ENCODE measurements at places on chromosomes 4 and X.

DNA sequence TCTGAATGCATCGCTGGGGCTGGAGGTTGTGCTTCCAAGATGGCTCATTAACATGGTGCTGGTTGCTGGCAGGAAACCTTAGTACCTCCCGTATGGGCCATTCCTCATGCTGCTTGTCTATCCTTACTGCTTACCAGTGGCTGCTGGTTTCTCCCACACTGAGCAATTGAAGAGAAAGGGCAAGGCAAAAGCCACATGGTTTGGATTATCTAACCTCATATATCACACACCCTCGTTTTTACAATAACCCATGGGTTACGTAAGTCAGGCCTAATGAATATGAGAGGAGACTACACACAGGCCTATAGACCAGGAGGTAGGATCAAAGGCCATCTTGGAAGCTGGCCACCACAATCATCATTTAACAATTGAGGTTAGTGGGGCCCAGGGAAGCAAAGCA, 141.8 kb upstream of the EDNRA start:
- DNase-seq = no peak

- DNase-seq = no peak
These were observed 35.3 kb upstream of the CXCL8 start for GRCh38 chr4:73705056-73705432.

GRCh38 chr4:53771326-53771725, 180.0 kb upstream of the LNX1 start:
- DNase-seq = no peak

GRCh38 chr4:143025081-143025704, 159.5 kb upstream of the USP38 start:
- no peak for DNase-seq

GRCh38 chr4:140141210-140141835, 12.7 kb downstream of the MAML3 start:
- DNase-seq = no peak

- DNase-seq = no peak
These were observed 7.8 kb upstream of the GPR82 start for GRCh38 chrX:41716222-41716621.

DNA sequence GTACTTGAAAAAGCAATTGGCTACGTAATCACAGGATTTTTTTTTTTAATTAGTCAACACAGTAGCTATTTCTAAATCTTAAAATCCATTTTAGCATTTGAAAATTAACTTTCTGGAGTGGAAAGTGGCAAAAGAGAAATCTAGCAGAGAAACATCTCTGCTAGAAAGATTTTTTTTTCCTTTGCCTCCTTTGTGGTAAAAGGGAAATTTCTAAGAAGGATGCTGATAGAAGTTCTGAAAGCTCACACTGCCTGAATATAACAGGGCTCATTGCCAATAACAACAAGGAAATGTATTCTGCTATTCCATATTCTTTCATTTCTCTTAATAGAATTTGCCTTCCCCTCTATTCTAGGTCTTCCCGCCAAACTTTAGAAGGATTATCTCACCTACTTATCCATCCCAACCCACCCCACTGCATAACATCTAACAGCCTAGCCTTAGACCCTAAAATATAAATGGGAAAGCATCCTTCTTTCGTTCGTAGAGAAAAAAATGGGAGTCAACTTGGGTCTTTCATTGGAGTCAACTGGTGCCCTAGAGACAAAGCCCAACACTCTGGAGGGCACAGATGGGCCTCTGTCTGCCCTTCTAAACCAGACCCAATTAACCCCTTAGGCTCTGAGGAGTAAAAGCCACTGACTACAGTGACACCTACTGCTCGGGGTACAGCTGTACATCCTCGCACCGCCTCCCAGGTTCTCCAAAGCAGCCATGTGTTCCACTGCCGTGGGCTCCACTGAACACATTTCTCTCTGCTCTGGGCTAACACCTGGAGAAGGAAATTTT, 103.9 kb downstream of the MAML3 start:
- no peak for DNase-seq

GRCh38 chrX:129523079-129523911, at the start of gene SMARCA1:
SMARCA1 (minus strand) TSS chrX:129523490; CDS start chrX:129523370, 120 bp downstream.
- DNase-seq = no peak

DNA sequence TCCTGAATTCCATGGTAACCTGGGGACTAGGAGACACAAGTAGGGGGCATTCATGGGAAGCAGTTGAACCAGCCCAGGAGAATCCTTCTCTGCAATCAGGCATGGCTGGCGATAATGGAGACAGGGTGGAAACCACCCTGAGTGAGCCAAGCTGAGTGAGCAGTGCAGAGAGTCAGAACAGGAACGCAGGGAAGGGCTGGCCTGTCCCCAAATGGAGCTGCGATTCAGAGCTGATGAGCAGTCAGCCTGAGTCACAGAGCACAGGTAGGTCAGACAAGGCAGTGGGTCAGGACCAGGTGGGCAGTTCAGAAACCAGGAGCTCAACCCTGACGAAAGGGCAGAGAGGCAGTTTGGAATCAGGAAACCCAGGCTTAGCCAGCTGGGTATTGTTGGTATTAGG, 129.0 kb downstream of the BTC start:
- no peak for DNase-seq

- no peak for DNase-seq
These were observed 483.1 kb downstream of the BCOR start for GRCh38 chrX:39614680-39614998.

GRCh38 chr4:143381189-143382118, 44.8 kb downstream of the GAB1 start:
- no peak for DNase-seq

DNA sequence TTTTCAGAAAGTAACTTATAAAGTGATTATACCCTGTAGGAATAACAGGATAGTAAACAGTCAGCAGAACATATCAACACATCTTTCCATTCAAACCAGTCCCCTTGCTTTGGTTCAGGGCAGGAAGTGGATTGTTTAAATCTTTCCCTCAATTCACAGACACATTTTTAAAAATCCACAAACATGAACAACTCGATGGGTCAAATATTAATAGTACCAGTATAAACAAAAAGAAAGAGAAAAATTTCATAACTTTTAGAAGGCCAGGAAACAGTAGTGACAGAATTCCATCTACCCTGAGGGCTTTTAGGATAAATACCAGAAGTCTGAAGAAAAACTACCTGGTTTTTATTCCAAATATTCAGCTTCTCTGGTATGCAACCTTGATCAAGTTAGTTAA, 1072.8 kb upstream of the PABPC4L start:
- DNase-seq = no peak

DNA sequence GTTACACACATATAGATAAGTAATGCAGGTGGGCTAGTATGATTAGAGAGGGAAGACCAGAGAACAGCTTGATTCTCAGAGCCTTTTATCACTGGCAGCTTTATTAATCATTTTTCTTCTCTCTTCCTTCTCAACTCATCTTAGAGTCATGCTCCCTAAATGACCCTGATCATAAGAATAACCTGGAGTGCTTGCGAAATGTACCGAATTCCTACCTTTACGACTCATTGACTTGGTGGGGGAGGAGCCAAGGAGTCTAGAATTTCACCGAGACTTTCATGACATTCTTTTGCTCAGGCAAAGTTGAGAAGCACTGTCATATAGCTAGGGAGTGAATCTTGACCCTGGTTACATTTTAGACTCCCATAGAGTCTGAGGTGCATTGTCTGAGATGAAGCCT, 298.9 kb upstream of the PUDP start:
- no peak for DNase-seq

GRCh38 chr4:161651586-161651985, 512.2 kb downstream of the FSTL5 start:
- DNase-seq = no peak

- DNase-seq = peak; percentile 27
These were observed 529 bp downstream of the DHRSX start for GRCh38 chrX:2500091-2500802.

DNA sequence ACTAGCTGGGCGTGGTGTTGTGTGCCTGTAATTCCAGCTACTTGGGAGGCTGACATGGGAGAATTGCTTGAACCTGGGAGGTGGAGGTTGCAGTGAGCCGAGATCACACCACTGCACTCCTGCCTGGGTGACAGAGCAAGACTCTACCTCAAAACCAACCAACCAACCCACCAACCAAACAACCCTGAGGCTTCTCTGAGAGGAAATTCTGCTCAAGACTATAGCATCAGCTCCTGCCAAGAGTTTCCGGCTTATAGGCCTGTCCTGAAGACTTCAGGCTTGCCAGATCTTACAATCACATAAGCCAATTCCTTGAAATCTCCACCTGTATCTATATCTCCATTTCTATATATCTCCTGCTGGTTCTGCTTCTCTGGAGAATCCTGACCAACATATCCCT, 173.8 kb upstream of the TBC1D9 start:
- DNase-seq = no peak

DNA sequence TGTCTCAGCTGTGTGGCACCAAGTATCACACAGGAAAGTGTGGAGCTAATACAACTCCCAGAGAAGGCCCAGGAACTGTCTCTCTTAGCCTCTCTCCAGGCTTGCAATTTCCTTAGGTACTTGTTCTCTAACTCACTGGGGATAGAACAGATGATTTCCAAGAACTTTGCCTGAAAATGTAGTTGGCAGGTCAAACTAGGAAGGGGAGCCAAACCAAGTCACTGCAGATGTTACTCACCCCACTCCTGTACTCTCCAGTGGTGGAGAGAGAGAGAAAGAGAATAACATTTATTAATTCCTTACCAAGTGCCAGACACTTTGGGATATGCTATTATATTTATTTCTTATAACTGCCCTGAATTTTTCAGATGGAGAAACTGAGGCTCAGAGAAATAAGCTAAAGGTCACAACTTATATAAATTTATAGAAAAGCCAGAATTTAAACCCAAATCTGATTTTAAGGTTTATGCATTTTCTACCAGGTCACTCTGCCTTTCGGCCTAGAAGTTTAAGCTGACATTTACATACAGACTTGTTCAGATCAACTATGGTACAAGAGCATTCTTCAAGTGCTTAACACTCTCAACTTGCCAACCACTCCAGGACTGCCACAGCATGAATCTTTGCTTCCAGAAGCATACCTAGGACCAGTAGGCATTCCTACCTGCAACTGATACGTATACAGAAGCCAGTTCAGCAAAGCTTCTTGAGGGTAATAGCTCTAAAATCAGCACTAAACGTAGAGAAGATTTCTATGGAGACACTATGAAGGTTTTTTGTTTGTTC, 248.6 kb upstream of the ETNPPL start:
- no peak for DNase-seq

GRCh38 chrX:17597836-17598439, 139.4 kb upstream of the SCML1 start:
- DNase-seq = no peak

DNA sequence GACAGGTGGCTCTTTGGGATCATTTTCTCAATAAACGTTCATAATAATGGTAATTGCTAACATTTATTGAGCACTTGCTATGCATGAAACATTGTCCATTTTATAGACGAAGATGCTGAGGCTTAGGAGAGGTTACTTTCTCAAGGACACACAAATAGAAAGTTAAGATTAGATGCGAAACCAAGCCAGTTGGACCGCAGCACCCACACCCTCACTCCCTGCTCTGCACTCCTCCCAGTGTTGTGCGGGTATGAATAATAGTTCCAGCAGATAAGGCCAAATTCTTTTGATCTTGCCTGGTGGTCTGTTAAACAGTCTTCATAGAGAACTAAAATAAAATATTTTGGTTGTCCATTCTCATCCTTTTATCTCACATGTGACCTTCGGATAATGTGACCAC, 85.0 kb upstream of the BEND4 start:
- DNase-seq = no peak

- no peak for DNase-seq
These were observed 961.0 kb downstream of the PCDH18 start for GRCh38 chr4:136571315-136571714.

DNA sequence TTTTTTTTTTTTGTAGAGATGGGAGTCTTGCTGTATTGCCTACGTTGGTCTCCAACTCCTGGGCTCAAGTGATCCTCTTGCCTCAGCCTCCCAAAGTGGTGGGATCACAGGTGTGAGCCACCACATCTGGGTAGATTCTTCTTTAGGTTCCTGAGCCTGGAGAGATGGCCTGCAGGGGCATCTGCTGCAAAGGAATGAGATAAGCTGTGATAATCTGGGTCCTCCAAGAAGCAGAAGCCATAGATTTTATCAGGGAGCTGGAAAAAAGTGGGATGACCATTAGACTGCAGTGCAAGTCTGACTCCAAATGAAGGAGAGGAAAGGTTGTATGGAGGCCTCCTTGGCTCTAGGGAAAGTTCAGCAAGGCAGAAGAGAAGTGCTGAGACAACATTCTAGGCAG, 19.0 kb upstream of the ACSL1 start:
- no peak for DNase-seq

DNA sequence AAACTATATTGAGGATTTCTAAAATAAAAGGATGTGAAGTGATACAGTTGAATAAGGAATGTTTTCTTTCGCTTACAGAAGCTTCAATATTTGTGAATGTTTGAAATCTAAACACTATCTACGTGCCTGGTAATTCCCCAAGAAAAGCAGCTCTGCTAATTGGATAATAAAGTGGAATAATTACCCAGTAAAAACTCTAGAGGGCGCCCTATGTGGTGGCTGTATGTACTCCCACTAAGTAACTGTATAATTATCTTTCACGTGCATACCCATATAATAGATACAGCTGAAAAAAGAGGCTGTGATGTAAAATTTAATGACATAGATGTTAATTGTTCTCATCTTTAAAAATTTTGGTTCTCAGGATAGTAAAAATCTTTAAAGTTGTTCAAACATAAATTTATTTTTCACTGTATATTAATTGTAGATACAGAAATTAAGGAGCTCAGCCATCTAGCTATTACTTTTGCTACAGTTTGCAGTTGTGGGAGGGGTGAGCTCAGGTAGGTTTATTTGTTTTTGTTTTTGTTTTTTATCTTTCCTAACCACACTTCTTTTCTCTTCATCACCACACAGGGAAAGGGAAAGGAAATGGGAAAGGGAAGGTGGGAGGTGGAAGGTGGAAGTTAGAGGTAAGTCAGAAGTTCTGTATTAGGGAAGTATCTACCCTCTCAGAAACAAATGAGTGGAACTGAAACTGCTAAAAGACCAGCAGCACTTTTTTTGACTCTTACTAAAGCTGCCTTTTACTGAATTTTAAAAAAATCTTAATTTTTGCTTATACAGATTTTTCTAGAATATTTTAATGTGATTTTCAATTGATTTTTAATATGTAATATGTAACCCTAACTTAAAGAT, 151.7 kb upstream of the RPS6KA6 start:
- no peak for DNase-seq

GRCh38 chr4:163350672-163351071, 7.0 kb downstream of the NPY5R start:
- no peak for DNase-seq

- no peak for DNase-seq
These were observed 79.5 kb upstream of the ATP6AP2 start for GRCh38 chrX:40501164-40501855.

DNA sequence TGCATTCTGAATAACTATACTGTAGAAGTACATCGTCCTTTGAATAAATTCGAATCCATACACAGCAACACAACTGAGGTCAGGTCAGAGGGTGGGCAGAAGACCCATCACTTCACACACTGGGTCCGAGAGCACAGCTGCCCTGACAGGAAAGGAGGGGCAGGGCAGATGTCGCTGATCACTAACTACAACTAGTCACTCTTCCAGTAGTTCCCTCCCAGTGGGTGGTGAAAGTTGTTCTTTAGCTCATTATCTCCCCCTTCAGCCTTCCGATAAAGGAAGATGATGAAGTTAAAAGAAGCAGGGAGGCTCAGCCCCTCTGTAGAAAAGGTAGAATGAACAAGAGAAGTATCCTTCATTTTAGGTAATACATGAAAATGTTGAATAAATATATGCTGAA, 278.9 kb downstream of the INPP4B start:
- peak; percentile 44 for DNase-seq

- DNase-seq = no peak
These were observed 43.7 kb downstream of the MAP7D3 start for GRCh38 chrX:136207546-136207945.

GRCh38 chrX:38426785-38427184, 74.4 kb downstream of the OTC start:
- no peak for DNase-seq

Data from activated effector memory CD4-positive, alpha-beta T cell treated with Interleukin-2 at 50 U/mL for 16 hours (primary cell).